ENCODE measurements at places on chromosomes 11 and 22.

GRCh38 chr11:15795378-15795777 is 561.0 kb downstream of the SOX6 start:
- DNase-seq: no peak

- DNase-seq: no peak
Observed at GRCh38 chr11:313304-313786, 495 bp upstream of the IFITM1 start.

DNA sequence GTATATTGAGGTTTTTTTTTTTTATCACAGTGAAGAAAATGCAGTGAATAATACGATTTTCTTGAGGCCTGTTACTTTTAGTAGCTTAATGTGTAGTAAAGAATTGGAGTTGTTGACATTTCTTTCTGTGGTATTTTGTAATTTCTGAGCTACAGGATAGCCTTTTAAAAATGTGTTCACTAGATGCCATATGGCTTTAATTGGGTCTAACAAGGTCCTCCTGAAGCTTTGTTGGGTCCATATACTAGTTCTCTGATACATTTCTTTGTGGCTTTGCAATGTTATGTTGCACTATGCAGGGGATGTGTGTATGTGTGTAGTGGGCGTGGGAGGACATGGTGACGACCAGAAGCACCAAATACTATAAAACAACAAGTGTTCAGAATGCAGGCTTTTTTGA is 25.1 kb downstream of the FBXO7 start:
- DNase-seq: no peak

DNA sequence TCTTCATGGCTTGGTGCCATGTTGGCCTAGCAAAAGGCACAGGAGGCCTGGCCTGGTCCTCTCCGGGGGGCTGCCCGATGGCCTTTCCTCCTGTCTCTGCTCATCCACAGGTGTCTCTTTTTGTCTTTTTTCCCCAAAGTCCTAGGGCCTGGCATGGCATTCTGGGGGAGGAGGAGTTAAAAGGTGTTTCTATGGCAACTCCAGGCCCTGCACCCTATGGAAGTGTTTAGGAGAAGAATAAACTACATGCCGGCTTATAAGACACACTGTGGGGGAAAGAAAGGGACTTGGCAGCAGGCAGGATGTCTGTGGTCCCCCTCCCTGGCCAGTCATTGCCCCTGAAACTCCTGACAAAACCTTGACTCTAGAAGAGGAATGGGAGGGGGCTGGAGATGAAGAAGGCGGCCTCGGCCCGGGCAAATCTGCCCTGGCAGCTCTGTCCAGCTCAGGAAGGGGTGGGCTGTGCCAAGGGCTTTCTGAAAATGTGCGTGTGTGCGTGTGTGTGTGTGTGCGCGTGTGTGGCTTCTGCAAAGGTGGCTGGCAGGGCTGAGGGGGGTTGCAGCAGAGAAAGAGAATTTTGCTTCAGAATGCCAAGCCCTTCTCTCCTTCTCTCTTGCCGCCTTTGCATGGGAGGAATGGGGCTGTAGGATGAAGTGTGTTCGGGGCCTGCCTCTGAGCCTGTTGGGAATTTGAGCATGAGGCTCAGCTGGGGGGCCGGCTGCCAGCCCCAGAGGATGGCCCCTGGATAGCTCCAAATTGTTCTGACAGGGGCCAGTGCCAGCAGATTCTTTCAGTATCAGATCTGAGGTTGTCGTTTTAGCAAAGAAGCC is 3.2 kb downstream of the TIMP3 start:
- DNase-seq: no peak

GRCh38 chr22:45014654-45015053 is 4.8 kb upstream of the PHF21B start:
- DNase-seq: no peak

DNA sequence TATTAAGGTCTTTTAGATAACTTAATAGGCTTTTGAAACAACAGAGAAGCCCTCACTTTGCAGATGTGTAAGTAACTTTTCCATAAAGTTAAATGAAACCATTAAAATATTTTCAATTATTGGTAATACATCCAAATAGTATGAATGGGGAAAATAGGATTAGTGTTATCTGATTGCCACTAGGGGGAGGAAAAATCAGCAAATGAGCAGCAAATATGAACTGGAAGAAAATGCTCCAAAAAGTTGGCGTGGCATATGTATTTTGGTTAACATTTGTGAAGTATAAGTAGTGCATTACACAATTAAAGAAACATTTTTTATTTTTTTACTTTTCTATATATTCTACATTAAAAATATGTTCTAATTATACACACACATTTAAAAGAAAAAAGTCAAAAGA is 259.8 kb upstream of the ANO5 start:
- DNase-seq: no peak

DNA sequence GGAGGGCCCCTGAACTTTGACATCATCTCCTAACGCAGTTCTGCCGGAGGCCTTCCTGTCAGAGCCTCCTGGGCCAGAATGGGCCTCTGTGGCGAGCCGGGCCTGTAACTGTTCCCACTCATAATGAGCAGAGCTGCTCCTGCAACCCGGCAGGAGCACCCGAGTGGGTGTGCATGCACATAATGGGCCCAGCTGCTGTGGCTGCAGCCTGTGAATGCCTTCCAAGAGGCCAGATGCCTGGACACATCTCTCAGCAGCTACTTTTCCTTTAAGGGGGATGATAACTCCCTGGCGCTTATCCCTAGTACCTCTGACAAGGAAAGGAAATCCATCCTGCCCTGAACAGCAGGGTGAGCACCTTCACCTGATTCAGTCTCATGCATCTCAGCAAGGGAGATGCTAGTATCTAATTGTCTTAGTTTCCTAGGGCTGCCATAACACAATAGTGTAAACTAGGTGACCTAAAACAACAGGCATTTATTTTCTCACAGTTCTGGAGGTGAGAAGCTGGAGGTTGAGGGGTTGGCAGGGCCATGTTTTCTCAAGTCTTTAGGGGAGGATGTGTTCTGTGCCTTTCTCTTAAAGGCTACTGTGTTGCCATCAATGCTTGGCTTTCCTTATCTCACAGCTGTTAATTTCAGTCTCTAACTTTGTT is 120.5 kb downstream of the TEAD1 start:
- no peak for DNase-seq

- no peak for DNase-seq
Observed at GRCh38 chr11:28342716-28343115, 234.5 kb downstream of the METTL15 start.

- no peak for DNase-seq
Observed at GRCh38 chr22:32185821-32186220, 19.1 kb downstream of the RFPL2 start.
